ENCODE measurements at places on chromosomes 6 and 20.

GRCh38 chr6:125020385-125020784, 58.1 kb downstream of the RNF217 start:
- no peak for DNase-seq

DNA sequence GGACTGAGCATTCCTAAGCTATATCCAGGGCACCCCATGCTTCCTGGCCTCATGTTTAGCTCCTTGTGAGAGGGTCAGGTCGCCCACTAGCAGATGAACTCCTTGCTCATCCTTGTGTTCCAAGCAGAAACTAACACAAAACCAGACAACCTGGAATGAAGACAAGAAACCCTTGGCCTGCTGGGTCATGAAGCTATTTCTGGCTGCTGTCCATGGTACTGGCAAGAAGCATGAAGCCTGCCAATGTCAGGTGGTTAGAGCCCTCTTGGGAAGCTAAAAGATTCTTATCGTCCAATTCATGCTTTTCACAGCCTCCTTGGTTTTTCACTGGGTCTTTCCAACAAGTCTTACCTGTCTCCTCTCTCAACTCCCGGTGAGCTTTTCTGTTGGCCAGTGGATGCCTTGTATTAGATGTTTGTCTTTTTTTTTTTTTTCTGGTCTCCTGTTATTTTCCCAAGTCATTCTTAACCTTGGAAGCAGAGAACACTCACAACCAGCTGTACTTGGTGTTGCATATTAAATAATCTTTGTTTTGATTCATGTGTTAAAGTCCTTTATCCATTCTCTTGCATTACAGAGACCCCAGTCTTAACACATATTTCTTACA, 180.3 kb downstream of the ANKRD60 start:
- peak; percentile 35 for DNase-seq

DNA sequence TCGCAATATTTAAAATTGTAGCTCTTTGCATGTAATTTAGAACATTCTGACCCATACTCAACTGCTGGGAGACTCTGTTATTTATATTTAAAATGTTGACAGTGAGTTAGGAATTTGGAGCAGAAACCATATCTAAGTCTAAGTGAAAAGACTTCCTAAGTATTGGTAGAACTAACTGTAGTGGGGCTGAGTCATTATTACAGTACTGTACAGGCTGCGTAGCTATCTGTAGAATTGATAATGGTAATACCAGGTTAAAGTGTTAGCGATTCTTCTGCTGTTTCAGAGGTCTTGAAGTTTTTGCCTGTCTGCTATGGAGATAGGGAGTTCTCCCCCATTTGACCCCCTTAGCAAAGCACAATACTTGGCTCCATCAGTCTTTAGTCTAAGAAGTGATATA, 3.6 kb downstream of the TOP1 start:
- DNase-seq: no peak

GRCh38 chr20:44106615-44107014, 80.4 kb downstream of the JPH2 start:
- no peak for DNase-seq

DNA sequence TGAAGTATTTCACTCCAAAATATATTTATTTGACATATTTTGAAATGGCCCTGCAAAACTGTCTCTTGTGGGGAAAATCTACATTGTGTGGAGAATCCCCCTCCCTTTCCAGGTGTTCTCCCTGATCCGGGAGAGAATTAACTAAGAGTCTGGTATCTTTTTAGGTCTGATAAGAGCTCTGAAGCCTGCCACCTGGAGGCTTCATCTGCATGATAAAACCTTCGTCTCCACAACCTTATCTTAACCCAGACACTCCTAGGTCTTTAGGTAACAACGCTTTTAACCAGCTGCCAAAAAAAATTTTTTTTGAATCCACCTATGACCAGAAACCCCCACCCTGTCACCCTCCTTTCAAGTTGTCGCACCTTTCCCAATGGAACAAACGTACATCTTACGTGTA, 43.0 kb downstream of the FAM184A start:
- DNase-seq: no peak

- no peak for DNase-seq
Observed at GRCh38 chr20:51560550-51561307, 18.2 kb upstream of the NFATC2 start.

DNA sequence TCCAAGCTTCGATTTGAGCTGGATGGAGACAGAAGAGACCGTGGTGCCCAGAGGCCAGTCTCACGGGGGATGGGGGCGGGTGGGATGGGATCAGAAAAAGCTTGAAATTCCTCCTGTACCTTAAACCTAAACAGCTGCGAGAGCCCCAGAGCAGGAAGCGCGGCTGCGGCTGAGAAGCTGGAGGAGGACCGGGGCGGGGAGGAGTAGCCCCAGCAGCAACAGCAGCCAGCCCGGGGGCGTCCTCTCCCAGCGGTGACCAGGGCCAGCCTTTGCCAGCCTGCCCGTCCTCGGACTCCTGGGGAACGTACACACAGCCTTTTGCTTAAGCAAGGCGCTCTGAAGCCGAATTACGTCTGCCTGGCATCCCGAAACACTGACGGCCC, 17.4 kb upstream of the PRDM13 start:
- no peak for DNase-seq

DNA sequence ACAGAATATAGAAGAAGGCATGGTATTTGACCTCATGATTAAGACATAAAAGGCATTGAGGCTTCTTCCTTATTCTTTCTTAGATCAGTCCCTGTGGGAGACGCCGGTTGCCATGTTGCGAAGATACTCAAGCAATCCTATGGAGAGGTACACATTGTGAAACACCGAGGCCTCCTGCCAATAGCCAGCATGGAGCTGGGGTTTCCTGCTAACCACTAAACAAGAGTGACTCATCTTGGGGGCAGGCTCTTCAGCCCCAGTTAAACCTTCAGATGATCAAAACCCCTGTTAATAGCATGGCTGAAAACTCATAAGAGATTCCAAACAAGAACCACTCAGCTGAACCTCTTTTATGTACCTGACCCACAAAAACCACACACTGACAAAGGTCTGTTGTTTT, 478.8 kb downstream of the CD83 start:
- no peak for DNase-seq

DNA sequence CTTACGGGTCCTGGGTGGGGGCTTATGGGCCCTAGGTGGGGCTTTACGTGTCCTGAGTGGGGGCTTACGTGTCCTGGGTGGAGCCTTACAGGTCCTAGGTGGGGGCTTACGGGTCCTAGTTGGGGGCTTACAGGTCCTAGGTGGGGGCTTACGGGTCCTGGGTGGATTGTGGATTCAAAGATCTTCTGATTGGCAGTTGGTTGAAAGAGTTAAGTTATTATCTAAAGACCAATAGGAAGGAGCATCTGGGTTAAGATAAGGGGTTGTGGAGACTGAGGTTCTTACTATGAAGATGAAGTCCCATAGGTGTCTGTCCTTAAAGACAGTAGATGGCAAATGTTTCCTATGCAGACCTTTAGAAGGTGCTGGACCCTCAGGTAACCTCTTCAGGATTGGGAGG, 8.4 kb upstream of the BIRC7 start:
- no peak for DNase-seq

GRCh38 chr20:58245181-58245891, 16.9 kb upstream of the ANKRD60 start:
- DNase-seq: no peak

DNA sequence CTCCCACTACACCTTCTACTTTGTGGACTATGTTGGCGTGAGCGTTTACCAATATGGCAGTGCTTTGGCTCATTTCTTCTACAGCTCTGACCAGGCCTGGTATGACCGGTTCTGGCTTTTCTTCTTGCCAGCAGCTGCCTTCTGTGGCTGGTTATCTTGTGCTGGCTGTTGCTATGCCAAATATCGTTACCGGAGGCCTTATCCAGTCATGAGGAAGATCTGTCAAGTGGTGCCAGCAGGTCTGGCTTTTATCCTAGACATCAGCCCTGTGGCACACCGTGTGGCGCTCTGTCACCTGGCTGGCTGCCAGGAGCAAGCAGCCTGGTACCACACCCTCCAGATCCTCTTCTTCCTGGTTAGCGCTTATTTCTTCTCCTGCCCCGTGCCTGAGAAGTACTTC, 16.5 kb upstream of the EFHC1 start:
- no peak for DNase-seq

GRCh38 chr6:40796260-40797221, 209.4 kb upstream of the LRFN2 start:
- DNase-seq: no peak

- no peak for DNase-seq
Observed at GRCh38 chr6:129351807-129352206, 358.2 kb downstream of the ARHGAP18 start.

DNA sequence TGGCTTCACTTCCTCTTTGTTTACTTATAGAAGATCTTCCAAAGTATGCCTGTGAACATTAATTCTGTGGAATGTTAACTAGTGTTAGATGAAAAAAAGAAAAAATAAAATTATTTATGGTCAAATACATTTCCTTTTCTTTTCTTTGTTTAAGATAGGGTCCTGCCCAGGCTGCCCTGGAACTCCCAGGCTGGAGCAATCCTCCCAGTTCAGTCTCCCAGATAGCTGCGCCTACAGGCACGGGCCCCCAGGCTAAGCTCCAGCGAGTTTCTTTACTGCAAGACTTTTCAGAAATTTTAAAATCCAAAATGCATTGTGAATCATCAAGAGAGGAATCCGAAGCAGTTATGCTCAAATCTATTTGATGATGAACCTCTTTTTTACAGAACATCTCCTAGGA, 39.3 kb upstream of the IL20RA start:
- DNase-seq: no peak

- DNase-seq: no peak
Observed at GRCh38 chr6:73879501-73880293, 183.7 kb downstream of the CD109 start.

DNA sequence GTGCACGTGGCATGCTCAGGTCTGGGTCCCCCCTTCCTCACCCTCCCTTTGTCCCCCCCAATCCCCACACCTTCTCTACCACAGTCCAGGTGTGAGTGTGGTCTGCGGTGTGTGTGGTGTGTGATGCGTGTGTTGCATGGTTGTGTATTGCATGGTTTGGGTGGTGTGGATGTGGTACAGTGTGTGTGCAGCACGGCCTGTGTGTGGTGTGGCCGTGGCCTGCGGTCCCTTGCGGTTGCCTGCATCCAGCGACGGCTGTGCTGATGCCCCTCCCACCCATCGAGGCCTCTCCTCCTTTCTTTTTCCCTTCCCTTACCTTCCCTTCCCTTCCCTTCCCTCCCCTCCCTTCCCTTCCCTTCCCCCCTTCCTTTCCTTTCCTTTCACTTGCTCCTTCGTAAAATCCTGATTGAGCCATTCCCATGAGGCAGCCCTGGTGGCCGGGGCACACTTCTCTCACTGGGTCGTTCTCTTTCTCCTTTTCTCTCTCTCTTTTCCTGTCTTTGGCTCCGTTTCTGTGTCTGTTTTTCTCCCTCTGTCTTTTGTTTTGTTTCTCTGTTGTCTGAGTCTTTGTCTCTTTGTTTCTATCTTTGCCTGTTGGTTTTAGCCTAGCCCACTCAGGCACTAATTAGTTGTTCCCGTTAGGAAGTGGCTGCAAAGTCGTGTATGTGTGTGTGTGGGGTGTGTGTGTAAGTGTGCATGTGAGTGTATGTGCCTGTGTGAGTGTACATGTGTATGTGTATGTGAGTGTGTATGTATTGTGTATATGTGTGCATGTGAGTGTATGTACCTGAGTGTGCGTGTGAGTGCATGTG, 65.7 kb downstream of the SRC start:
- no peak for DNase-seq

DNA sequence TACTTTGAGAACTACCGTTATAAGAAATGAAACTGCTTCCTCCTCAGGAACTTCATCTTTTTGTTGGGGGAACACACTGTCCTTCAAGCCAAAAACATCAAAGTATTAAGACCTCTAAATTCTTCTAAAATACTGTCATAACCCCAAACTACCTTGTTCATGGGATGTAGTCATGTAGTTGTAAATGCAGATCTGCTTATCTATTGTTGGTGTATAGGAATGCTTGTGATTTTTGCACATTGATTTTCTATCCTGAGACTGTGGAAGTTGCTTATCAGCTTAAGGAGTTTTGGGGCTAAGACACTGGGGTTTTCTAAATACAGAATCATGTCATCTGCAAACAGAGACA, 282.9 kb upstream of the RUNX2 start:
- no peak for DNase-seq

DNA sequence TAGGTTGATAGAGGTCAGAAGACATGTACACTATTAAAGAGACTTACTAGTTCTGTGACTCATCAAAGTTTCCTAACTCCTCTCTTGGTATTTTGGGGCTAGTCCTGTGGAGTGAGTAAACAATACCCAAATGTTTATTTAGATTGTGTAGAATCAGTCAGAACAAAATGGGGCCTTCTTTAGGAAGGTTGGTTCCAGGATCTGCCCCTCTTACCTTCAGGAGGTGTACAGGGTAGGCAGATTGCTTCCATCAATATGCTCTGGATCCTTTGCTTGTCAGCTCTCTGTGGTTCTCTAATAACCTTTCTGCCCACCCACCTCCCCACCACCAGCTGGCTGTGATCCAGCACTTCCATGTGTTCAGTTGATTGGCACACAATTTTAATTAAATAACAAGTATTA, 107.0 kb downstream of the POPDC3 start:
- DNase-seq: no peak

DNA sequence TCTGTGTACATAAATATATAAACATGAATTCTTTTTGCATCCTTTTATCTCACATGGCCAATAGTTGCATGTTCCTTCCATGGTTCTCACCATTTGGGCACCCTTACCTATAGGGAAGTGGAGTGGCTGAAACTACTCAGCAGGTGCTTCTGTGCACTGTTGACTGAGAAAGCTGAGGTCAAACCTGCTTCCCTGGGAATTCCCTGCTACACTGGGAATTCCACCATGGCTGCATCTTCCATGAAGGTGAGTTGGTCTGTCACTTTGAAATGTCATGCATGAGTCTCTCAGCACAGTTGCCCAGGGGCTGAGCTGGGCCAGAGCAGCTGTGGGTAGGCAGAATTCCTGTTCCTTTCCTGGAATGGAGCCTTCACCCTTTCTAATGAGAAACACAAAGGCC, 193.8 kb upstream of the PRSS16 start:
- DNase-seq: no peak

DNA sequence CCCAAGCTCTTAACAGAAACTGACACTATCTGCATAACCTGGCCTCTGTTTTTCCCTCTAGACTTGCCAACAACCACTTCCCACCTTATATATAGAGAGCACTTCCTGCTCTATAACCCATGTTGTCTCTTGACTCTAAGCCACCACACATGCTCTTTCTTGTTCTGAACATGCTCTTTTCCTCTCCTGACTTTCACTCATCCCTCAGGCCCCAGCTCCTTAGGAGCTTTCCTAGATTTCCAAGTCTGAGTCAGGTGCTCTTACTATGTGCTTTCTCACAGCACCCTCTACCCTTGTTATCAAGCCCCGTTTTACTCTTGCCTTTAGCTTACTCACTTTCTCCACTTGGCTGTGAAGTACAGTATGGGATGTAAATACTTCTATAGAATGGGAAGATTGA, 143.9 kb upstream of the EYA4 start:
- DNase-seq: no peak
